ENCODE measurements at places on chromosomes 3 and 15.
A peak's percentile ranks its signal among the peaks of the same experiment; 100 is the strongest.

DNA sequence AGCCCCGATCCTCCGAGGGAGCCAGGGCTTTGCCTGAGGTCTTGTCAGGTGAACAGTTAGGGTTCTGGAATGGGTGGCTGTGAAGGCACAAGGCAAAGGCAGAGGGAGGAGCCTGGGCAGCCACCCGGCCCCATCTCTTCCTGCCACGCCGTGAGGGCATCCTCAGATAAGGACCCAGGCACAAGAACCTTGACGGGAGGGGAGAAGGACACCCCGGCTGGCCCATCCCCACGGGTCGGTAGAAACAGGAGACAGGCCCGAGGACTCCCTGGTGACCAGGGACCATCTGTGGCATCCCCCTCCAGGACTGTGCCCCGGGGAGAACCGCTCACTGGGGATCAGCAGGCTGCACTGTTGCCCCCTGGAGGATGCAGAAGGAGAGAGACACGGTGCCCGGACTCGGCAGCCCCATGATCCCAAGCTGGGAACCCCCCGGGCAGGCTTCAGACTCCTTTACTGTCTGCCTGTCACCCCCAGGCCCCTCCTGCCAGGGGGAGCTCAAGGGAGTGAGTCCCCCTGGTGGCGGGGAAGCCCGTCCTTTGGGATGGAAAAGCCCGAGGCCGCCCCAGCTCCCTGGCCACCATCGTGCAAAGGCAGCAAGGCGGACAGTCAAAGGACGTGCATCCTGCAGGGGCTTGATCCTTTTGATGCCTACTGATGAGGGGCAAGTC is 12.3 kb upstream of the PCSK6 start:
- DNase-seq = peak; percentile 6

DNA sequence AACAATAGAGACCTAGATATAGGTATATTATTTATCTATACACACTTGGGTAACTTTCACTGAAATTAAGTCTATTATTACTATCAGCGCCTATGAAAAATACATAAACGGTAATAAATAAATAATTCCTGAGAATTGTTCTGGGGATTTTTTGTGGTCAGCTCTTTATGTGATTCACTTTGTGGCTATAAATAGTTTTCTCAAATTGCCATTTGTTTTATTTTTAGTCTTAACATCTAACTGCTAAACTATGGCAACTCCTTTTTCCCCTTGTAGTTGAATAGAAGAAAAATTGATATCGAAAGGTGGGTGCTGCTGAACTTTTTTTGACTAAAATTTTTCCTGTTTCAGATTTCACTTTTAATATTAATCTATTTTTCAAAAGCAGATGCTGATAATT is 189.0 kb downstream of the VGLL3 start:
- no peak for DNase-seq

- DNase-seq = no peak
Observed at GRCh38 chr15:78795043-78795442, 16.2 kb downstream of the ADAMTS7 start.

GRCh38 chr3:105495021-105495420 is 128.3 kb downstream of the ALCAM start:
- no peak for DNase-seq

GRCh38 chr3:111695636-111696117 is 100.5 kb upstream of the ZBED2 start:
- DNase-seq = no peak

DNA sequence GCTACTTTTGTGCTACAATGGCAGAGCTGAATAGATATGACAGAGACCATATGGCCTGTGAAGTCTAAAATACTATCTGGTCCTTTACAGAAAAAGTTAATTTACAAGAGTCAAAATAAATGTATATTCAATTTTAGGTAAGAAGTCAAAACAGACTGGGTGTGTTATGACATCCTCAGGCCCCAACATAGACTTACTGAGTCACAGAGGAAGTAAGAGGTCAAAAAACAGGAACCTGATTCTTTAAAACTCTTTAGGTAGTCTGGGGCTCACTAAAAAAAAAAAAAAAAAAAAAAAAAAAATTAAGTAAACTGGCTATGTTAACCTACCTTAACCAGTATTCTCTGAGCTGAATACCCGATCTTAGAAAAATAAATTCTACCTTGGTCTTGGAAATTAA is 13.1 kb downstream of the DNAAF4 start:
- DNase-seq = no peak

DNA sequence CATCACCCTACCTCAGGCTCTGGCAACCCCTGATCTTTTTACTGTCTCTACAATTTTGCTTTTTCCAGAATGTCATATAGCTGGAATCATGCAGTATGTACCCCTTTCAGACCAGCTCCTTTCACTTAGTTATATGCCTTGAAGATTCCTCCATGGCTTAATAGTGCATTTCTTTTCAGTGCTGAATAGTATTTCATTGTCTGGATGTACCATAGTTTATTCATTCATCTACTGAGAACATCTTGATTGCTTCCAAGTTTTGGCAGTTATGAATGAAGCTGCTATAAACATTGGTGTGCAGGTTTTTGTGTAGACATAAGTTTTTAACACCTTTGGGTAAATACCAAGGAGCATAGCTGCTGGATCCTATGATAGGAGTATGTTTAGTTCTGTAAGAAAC is 50.8 kb upstream of the ANP32A start:
- no peak for DNase-seq

DNA sequence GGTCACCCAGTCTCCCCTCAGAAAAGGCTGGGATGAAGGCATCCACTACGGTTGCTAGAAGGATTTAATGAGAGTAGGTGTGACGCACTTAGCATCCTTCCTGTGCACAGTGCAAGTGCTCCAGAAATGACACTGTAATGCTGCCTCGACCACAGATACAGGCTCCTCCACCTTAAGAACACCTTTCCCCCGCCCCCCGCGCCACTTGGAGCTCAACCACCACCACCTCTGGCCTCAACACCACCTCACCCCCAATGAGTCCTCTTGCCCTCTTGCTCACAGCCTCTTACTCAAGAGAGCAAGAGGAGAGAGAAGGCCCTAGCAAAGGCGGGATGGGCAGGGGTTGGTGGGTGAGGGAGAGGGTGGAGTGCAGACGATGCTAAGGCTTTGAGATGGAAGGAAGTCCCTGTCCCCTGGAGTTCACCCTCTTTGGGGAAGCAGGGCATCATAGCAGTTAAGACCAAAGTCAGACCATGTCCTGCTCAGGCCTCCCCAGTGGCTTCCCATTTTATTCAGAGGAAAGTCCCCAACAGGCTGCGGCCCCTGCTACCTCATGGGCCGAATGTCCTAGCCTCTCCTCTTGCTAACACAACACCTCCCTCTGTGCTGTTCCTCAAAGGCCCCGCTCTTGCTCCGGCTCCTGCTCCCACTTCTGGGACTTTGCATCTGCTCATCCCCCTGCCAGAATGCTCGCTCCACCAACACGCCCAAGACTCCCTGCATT is 8.3 kb downstream of the STARD5 start:
- no peak for DNase-seq

- no peak for DNase-seq
Observed at GRCh38 chr15:85118173-85118572, 136.5 kb downstream of the PDE8A start.

- DNase-seq = no peak
Observed at GRCh38 chr3:66803721-66804695, 194.1 kb upstream of the KBTBD8 start.

GRCh38 chr3:78163379-78163778 is 1123.5 kb downstream of the ROBO2 start:
- no peak for DNase-seq

GRCh38 chr3:193040836-193041672 is 123.4 kb upstream of the MB21D2 start:
- peak; percentile 45 for DNase-seq

DNA sequence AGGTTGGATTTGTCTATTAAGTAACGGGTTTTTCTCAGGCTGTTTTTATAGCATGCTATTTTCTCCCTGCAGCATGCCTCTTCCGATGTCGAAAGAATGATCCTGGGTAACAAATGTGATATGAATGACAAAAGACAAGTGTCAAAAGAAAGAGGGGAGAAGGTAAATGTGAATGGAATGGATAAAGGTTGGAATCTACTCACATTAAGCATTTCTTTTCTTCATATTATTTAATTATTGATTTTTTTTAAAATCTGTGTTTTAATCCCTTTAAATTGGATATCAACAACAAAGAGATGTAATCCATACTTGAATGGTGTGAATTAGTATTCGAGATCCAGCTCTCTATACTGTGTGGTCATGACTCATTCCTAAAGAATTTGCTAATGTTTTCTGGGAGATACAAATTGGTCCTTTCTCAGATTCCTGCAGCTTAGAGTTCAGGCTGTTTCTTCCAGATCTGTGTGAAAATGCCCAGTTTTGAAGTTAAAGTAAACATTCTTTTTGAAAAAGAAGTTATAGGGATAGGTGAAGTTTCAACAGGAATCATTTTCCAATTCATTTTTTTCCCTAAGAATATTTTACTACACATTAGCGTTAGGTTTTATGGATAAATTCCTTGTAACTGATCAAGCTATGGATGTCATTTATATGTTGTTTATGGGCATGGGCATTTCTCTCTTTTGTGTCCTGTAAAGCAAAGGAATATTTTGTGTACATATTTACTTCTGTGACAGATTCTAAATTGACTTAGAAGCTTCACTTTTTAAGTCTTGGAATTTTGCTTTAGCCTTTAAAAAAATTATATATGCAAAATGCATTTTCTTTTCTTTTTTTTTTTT is 20.8 kb upstream of the APH1B start:
- no peak for DNase-seq

DNA sequence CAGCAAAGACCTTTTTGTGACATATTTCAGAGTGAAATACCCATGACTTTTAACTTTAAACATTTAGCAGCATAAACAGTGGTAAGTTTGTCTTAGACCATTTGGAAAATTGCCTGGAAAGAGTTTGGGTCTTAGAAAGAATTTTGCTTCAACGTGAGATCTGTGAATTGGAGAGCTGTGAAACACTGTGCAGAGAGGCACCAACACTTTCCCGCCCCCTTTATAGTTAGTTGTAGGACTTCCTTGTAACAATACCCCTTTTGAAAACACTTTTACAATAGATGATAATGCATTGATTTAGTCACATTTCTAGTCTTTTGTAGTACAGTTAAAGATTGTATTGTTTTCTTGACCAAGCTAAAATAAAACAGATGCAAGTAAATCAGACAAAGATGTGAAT is 43.5 kb upstream of the MBNL1 start:
- DNase-seq = no peak

DNA sequence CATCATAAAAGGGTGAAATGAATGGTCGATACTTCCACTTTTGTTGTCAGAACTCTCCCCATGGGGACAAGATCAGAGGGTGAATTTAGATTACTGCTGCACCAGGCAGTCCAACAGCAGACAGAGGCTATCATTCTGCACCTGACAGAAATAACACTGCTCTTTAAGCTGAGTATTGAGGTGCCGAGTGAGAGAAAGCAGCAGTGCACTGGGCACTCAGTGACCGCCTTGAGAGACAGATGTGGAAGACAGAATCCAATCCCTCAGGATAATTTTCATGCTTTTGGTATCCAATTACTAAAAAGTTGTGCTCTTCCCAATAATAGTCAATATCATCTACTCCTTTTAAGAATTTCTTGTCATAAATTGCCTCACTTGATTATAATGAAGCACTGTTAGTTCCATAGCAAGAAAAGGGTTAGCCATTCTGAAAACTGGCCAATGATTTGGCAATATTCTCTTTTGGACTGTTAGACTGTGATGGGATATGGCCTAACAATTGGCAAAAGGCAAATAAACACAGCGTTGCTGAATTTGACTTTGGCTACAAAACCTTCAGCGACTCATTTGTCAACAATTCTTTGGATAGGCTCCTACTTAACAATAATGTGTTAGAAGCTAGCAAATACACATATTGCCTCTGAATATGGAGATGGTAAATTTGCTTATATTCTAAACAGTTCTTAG is 5.5 kb downstream of the FGF7 start:
- DNase-seq = no peak

- no peak for DNase-seq
Observed at GRCh38 chr3:5725801-5726200, 538.3 kb downstream of the EDEM1 start.

- DNase-seq = no peak
Observed at GRCh38 chr3:56775838-56776555, 25.8 kb downstream of the ARHGEF3 start.

GRCh38 chr3:128133273-128133883 is 9.8 kb upstream of the RUVBL1 start:
- peak; percentile 34 for DNase-seq

- DNase-seq = no peak
Observed at GRCh38 chr3:25618028-25618427, 46.7 kb downstream of the TOP2B start.

- no peak for DNase-seq
Observed at GRCh38 chr3:57752307-57752706, 3.8 kb upstream of the SLMAP start.
